ENCODE measurements at places on chromosomes 12 and 14.

- no peak for DNase-seq
Observed at GRCh38 chr12:48441069-48441468, 31.3 kb upstream of the ANP32D start.

- DNase-seq = no peak
Observed at GRCh38 chr12:61654698-61655097, 605.5 kb upstream of the USP15 start.

GRCh38 chr14:66070542-66071319 lies 415.4 kb upstream of the CCDC196 start:
- no peak for DNase-seq

DNA sequence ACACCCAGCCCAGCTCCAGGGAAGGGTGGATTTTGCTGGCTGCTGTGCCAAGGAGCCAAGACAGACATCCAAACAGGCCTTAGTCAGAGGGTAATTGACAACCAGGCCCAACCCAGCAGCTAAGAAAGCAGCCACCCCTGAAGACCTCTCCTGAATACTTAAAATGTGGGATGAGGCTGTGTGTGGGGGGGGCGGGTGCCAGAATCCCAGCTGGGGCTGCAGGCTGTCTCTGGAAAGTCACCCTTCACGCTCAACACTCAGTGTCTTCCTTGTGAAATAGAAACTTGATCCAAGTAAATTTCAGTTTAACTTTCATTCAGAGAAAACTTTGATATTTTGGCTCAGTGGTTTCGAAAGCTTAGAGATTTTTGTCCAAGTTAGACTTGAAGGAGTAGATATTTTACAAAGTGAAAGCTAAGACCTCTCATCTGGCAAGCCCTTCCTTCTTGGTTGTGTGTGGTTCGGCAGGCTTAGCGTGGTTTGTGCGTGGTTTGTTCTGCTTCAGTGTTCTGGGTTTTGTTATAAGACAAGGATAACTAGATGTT lies 5.1 kb downstream of the PAPLN start:
- no peak for DNase-seq

DNA sequence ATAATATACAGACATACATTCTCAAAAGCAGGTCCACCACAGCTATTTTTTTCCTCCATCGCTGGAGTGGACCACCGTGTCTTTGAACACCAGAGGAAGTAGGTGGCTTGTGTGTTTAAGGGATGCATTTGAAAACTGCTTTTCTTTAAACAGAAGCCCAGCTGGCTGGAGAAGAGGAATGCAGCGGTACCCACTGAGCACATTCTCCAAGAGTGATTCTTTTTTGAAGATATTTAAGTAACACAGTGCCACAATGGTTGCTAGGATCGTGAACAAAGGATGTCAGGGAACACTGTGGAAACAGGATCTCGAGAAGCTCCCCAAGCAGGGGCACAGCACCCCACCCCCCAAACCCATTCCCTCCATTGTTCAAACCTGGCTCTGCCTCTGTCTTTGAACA lies 286.6 kb upstream of the PWP1 start:
- no peak for DNase-seq

DNA sequence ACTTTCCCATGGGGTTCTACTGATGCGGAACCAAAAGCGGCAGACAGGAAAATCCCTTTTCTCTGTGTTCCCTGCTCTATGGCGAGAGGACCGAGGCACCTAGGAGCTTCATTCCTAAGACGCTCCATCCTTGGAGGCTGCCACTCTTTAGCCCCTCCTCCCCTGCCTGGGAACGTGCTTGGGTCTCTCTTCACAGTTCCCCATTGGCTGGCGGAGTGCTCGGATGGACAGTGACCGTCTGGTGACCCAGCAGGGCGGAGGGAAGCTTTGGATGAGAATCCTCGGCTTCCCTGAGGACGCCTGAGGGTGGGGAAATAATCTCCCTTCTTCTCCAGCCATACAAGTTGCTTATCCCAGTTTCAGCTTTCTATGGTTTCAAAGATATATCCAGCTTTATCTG lies 37.3 kb downstream of the KCNA5 start:
- no peak for DNase-seq

- no peak for DNase-seq
Observed at GRCh38 chr12:30796313-30796780, 41.6 kb upstream of the CAPRIN2 start.

DNA sequence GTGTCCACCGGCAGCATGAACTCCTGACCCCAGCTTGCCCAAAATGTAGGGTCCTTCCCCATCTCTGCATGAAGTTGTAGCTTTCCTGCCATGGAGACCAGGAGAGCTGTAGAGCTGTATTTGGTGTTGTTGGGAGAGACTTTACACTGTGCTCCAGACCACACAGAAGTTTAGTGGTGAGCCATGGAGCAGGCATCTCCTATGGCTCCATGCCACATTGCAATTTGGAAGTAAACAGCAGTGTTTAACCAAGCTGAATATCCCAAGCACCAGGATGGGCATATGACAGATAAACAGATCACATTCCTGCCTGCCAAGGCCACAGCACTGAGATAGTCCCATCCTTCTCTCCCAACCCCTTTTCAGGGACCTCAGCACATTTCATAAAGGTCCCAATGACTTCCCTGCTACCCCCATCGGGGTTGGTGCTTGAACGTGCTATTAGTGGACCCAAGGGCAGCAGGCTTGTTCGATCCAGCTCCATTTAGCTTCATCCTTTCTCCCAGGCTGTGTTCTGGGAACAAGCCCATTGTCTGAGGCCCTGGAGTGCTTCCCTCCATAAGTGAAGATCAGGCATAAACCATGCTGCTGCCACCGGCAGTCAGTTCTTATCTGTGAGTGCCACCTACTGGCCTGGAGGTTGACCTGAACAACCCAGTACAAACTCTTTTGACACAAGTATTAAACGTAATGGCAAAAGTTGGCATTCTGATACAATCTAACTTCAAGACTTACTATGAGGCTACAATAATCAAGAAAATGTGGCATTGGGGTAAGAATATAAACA lies 172.3 kb upstream of the ATXN7L3B start:
- no peak for DNase-seq

GRCh38 chr12:2494486-2495192 lies 300.1 kb upstream of the FKBP4 start:
- no peak for DNase-seq

GRCh38 chr14:25111061-25111601 lies 61.2 kb upstream of the STXBP6 start:
- no peak for DNase-seq

GRCh38 chr12:57737467-57738460 lies 778 bp downstream of the AGAP2 start:
- DNase-seq = no peak

DNA sequence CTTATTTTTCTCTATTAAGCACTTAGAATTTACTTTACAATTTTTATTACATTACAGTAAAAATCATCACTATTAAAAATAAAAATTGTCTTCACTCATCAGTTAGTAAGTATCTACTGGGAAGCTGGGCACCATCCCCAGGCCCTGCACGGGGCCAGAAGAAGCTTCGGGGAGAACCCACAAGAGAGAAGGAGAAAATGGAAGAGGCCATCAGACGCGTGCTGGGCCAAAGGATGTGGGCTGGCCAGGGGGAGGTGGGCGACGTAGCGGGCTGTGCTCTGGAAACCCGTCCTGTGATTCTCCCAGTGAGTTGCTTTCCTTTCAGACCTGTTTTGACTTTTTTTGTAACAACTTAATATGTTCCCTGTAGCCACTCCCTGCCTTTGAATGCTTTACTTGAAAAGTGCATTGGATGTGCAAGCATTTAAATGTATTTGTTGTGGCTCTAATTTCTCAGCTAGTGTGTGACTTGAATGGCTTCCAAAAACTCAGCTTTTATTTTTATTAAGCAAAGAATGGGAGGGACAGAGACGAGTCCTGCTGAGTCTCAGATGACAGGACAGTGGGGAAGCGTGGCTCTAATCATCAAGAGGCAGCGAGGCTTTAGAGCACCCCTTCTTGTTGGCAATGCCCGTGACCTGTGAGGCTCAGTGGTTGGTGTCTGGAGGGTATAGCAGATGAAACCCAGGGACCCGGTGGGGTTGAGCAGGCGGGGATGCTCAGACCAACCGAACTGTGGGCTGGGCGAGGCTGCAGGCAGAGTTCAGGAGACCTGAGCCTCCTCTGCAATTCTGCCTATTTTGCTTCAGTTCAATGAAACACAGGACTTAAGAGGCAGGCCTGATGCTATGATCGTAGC lies 38.8 kb downstream of the SYNE3 start:
- no peak for DNase-seq

- no peak for DNase-seq
Observed at GRCh38 chr14:44988694-44989093, 26.7 kb downstream of the TOGARAM1 start.

DNA sequence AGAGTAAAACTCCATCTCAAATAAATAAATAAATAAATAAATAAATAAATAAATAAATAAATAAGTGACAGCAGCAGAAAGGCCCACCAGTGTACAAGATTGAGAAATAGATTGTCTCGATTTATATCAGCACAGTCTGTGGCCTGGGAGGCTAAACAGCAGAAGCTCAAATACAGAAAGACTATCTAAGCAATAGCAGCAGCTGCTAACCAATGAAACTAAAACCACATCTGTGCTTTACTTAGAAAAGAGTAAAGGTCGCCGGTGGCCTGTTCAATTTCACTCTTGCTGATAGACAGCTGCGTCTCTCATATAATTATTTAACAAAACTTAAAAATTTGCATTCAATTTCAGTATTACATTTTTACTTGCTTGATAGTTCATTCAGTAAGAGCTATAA lies 325.7 kb downstream of the CEP128 start:
- no peak for DNase-seq

DNA sequence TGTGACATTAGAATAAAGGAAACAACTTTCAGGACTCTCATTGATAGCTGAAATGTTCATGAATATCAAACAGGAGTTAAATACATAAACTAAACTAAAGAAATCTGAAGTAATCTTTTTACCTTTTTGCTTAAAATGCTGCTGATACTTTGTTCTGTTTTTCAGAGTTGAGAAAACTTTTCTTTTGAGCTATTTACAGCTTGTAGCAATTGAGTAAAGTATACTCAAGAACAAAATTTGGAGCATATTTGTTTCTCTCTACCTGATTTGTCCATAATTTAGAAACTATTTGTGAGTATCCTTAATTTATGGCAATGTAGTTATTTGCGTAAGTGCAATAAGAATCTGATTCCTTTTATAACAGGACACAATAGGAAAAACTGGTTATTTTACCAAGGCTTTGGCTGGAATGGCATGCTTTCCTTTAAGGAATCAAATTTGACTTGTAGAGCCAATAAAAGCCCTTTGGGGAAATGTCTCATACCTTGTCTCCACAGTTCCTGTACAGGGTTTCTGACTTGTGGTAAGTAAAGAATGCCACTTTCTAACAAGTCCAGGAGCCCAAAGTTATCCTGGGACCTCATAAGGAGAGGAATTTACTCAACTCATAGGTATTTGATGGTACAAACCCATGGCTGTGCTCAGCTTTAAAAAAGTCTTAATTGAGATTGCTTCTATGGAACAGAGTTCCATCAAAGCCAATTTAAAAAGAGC lies 195.7 kb downstream of the TMEM117 start:
- DNase-seq = no peak

- DNase-seq = no peak
Observed at GRCh38 chr14:99839696-99840095, 46.5 kb downstream of the EML1 start.

DNA sequence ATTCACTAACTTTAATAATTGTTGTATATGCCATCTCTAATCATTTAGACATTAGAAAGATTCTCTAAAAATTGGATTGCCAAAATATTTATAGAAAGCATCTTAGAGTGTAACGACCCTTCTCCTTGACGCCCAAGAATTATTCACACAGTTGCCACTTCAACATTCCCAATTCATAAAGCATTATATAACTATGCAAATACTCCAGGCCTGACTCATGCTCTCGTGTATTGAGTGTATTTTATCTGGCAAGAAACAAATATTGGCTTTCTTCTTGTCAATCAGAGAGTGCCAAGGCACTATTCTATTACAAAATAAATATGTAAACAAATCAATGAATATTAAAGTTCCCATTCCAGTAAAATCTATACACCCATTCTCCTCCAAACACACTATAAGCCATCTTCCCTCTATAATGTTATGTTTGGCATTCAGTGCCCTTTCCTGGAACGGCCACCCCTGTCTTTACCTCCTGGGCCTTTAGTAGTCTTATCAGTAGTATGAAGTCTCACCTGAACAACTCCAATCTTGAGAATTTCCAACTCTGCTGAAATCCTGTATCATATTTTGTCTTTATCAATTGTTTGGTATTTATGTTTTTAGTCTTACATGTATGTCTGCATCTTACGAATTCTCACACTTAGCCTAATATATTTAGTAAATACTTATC lies 182.6 kb downstream of the PIK3C2G start:
- DNase-seq = no peak

GRCh38 chr14:35401422-35402265 lies 2.9 kb downstream of the NFKBIA start:
- no peak for DNase-seq

GRCh38 chr12:120686690-120687577 lies at the start of gene MLEC:
Gene MLEC, plus strand, starts transcription at chr12:120687149. Its CDS starts 148 bp downstream, at chr12:120687297.
- DNase-seq = peak; percentile 99

GRCh38 chr12:67681105-67681778 lies 32.7 kb downstream of the DYRK2 start:
- no peak for DNase-seq

DNA sequence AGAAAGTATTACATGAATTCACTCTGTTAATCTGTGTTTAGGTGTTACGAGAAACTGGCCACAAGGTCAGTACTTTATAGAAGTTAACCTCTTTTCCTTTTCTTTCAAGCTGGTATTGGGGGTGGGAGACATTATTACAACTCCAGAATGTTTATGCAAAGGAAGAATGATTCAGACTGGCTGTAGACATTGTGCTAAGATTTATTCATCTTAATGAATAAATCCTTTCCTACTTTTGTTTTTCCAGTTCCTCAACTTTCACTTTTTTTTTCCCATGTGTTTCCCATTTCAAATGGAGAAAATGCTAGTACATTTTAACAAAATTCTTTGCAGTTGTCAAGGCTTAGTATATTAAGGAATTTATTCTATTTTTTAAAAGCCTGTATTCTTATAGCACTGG lies 1.3 kb downstream of the OTOGL start:
- DNase-seq = no peak

- no peak for DNase-seq
Observed at GRCh38 chr12:17511369-17511768, 578.6 kb downstream of the RERGL start.

DNA sequence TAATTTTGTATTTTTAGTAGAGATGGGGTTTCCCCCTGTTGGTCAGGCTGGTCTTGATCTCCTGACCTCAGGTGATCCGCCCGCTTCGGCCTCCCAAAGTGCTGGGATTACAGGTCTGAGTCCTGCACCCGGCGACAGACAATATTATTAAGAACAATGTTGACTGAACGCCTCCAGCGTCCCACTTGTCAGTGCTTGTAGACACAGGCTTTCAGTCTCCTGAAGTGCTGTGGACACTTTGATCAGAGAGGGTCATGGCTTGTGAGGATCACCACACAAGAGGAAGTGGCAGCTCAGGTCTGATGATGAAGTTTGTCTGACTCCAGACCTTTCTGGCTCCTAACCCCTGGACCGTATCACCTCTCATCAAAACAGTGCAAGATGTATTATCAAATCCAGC lies 114.6 kb downstream of the CHST11 start:
- no peak for DNase-seq

GRCh38 chr12:59839514-59839913 lies 243.7 kb downstream of the SLC16A7 start:
- DNase-seq = no peak
